GM10248 (cell line): ENCODE measurements at places on chromosomes 7 and 10.

DNA sequence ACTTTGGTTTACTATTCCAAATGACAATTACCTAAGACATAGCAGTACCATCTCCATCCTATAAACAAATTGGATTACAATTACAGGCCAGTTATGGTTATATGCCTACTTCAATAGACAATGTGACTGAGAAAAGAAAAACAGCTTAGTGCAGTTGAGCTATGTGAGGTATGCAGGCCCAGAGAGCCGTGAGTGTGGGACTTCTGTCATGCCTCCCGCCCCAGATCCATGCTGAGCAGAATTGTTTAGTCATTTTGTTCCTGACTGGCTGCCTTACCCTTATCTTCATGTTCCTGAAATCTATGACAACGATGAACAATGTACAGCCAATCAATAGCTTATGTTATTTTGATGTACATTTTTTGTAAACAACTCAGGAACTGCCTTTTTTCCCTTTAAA is 21.7 kb downstream of the LARP4B start:
- DNase-seq: no peak

DNA sequence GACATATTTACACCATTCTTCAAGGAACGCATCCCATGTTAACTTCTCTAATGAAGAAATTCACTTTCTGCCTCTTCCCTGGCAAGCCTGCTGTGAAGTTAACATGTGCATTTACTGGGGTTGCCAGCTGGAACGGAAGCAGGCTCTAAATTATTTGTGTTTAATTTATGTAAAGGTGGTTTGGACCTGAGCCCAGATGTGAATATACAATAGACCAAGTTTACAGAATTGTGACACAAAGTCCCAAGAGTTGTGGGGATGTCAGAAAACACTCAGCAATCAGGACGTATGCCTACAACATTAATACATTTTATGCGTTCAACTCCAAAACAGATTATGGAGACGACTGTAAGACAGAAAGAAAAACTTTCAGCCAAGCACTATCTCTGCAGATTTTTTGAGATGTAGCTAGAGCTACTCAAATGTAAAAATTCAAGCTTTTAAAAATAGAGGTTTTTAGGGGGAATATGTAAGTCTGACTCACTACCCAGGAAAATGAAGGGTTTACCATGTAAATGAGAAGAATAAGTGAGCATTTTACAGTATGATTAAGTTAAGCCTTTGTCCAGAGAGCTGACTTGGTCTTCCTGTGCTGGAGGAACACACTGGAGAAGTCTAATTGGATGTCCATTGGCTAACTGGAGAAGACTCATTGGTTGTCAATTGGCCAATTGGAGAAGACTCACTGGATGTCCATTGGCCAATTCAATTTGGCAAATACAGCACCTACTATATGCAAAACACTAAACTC is 19.5 kb downstream of the NRP1 start:
- no peak for DNase-seq

DNA sequence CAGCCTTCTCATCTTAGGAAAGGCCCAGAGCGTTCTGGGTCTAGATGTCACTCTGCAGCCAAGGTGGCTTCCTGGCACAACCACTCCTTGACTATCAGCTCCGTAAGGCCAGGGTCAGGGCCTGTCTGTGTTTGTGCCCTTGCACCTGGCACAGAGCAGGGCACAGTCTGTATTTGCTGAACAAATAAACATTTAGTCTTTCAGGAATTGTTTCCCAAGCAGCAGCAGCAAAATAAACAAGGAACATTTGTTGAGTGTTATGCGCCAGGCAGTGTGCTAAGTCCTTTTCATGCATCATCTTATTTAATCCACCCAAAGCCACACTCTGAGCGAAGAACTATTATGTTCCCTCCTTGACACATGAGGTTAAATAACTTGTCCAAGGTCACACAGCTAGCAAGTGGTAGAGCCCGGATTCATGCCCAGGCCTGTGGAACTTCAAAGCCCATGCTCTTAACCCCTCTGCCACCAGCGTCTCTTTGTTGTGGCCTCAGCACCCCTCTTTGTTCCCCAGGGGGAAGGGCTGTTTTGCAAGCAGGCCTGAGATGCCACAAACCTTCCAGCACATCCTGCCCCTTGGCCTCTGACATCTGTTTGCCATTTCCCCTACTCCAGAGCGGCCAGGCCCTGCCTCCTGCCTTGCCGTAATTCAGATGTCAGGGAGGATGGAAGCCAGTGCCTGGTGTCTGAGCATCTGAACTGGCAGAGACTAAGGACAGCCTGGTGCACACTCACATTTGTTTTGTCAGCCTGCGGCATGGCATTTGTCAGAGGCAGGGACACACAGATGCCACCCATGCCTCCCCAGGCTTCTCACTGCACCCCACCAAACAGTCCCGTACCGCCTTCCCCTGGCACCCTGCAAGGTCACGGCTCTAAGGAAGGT is 325.8 kb upstream of the ZMIZ1 start:
- no peak for DNase-seq

GRCh38 chr10:22346096-22346661 is 883 bp downstream of the SPAG6 start:
- DNase-seq: no peak

DNA sequence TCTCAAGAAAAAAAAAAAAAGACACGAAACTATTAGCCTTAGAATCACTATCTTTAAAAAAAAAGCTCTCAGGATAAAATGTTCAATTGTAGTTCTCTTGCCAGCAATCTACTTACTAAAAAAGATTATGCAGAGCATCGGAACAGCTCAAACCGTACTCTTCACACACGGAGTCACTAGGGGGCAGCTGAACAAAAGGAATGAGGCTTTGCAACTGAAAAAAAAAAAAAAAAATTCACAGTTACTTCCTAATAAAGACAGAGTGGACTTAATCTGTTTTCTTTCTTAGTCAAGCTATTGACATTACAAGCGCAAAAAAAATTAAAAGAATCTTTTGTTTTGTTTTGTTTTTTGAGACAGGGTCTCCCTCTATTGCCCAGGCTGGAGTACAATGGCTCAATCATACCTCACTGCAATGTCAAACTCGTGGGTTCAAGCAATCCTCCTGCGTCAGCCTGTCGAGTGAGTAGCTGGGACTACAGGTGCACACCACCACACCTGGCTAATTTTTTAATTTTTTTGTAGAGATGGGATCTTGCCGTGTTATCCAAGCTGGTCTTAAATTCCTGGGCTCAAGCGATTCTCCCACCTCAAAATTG is 11.5 kb downstream of the PMS2 start:
- DNase-seq: peak; percentile 45

DNA sequence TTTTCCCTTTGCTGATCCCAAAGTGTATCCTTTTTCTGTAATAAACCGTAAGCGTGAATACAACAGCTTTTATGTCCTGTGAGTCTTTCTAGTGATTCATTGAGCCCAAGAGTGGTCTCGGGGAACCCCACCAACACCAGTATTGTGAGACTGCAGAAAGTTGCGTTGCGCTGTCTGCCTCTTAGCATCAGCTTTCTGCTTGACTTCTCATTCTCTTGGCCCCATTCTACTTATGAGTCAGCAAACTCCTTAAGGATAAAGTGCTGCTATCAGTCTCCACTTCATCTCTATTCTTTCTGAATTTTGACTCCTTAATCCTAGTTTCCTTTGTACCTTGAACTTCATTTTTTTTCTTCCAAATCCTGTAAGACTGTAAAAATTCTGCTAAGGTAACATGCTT is 184.3 kb upstream of the MBL2 start:
- no peak for DNase-seq

DNA sequence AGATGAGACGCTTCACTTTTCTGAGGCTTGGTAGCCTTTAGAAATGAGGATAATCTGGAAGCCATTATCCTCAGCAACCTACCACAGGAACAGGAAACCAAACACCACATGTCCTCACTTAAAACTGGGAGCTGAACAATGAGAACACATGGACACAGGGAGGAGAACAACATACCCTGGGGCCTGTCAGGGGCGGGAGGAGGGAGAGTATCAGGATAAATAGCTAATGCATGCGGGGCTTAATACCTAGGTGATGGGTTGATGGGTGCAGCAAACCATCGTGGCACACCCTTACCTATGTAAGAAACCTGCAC is 48.9 kb downstream of the LRGUK start:
- no peak for DNase-seq

- DNase-seq: peak; percentile 61
These were observed 1.8 kb downstream of the KLLN start for GRCh38 chr10:87861566-87861952.

- DNase-seq: no peak
These were observed 805.6 kb downstream of the NRG3 start for GRCh38 chr10:82680608-82681007.

GRCh38 chr10:89808842-89809241 is 107.5 kb downstream of the KIF20B start:
- no peak for DNase-seq

DNA sequence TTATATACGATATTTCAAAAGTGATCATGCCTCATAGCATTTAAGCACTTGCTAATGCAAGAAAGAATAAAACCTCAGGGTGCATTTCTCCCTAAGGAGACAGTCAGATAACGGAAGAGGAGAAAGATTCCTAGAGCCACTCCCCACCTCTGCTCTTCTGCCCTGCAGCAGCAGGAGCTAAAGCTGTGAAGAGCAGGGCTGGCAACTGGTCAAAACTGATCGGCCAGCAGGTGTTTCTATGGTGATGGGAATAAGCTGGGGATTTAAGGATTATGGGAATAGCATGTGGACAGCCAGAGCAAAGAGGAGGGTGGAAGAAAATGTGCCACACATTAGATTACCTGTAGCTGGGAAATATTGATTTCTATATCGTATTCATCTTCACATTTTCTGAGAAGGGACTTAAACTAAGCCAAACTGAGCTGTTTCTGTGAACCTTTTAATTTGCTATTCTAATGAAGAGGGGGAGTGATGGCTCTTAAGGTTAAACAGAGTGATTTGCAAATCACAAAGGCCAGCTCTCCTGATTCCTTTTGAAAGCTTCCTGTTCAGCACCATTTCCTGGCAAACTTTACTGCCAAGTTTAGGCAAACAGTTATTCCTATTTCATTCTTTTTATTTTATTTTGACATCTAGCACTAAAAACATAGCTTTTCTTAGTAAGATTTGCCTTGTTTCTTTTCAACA is 268.9 kb upstream of the PFKP start:
- no peak for DNase-seq

DNA sequence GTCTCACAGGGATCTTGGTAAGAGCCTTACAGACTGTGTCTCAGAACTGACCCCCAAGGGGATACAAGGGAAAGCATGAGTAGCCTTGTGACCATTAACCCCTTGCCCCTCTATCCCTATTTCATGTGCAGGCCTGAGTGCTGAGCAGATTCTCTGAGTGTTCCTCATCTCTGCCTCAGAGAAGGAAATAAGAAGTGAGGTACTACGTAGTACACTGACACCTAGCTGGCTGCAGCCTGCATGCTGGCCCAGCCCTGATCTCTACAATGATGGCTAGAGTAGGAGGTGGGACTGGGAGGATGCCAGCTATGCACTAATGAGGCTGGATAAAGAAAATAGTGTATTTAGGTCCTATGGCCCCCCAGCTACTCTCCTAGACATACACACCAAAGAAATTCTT is 174.9 kb upstream of the HPS1 start:
- no peak for DNase-seq

DNA sequence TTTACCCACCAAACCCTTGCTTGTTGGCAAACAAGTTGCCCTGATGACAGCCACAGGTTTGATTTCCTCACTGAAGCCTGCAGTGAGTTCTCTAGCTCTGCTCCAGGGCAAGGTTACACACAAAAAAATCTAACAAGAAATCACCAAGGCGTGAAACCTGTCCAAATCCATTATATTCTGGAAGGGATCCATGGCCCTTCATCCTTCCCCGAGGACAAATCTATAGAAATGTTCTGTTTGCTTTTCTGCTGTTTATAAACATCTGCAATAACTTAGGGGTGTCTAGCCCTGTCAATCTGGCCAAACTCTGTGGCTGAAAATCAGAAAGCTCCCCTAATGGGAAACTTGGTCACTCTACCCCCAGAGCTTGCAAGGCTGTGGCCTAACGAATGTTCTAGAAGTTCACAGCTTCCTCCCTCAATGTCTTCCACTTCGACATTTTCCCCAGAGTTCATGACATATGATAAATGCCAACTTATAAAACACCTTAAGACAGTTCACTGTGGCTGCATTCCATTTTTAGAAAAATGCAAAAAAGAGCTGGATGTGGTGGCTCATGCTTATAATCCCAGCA is 164.5 kb downstream of the PRPF18 start:
- DNase-seq: no peak

DNA sequence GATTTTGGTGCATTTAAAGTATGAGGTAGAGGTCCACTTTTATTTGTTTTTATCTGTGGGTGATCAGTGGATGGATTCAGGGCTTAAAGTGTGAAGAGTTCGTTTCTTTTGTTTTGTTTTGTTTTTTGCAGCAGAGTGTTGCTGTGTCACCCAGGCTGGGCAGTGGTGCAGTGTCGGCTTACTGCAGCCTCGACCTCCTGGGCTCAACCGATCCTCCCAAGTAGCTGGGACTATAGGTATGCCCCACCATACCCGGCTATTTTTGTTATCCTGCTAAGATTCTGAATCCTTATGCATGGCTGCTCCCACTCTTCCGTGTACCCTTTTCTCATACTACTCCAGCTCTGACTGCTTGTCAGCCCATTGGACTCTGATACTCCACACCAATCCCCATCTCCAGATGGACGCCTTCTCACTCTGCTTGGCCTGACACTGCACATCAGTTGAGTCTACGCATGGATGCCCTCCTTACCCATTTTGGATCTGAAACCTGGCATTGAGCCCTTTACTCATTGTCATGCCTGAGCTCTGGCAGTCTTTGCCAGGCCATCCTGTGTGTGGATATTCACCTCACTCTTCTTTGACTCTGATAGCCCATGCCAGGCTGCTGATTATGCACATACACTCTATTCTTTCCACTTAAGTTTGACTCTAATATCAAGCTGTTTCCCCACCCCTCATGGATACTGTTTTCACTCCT is 119.5 kb downstream of the CCSER2 start:
- DNase-seq: no peak

- DNase-seq: no peak
These were observed 56.3 kb upstream of the CAMK2B start for GRCh38 chr7:44381494-44382220.

- DNase-seq: no peak
These were observed 45.3 kb upstream of the RAPGEF5 start for GRCh38 chr7:22402250-22402649.
